ENCODE measurements at places on chromosomes 13 and 19. TPM values are rescaled to one million over a fixed set of nuclear protein-coding genes. Genes with fewer than 3 reads are reported as not detected.

Gene RUVBL2
- total RNA-seq, result 49.3 TPM

Gene SULT2A1
- not detected for total RNA-seq

- no peak within 1 kb of the TSS for H3K4me3 ChIP-seq
- no peaks in the 10 kb centered on the region for H3K36me3 ChIP-seq
- H3K27ac ChIP-seq, result peak within 1 kb of the TSS; percentile 74
- peaks cover 16% of the 10 kb centered on the region for H3K4me1 ChIP-seq
- no peak for DNase-seq
- H3K27me3 ChIP-seq, result no peaks in the 10 kb centered on the region
These were observed at the start of gene TYROBP for GRCh38 chr19:35908010-35908441. Gene TYROBP, minus strand, starts transcription at chr19:35908295. Its CDS starts 67 bp downstream, at chr19:35908228.

DNA sequence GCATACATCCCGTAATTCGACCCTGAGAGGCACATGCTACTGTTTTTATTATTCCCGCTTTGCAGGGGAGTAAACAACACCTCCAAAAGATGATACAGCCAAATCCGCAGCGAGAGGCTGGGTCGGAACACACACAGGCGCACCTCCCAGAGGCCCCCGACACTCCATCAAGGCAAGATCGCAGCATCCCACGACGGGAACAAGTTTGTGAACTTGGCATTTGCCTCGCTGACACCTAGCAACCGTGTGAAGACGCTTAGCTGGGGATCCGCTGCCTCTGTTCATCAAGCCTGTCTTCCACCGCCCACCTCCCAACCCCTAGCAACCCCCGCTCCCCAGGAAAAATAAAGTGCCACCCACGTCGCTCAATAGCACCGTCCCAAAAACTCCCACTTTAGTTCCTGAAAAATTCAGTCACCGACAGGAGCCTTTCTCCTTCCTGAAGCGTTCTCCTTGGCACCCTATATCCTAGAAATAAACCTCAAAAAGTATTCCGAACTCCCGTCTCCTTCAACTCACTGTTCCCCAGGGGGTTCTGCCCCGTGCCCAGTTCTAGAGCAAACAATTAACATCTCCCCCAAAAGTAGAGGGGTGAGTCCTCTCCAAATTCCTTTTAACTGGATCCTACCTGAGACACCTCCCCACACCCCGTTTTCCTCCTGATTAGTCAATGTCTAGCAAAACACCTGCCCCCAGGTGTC is 1.7 kb downstream of the GNG7 start:
- H3K27ac ChIP-seq, result no peak overlapping the region
- H3K4me1 ChIP-seq, result peaks cover 19% of the 10 kb centered on the region
- no peaks in the 10 kb centered on the region for H3K36me3 ChIP-seq
- no peak overlapping the region for H3K4me3 ChIP-seq
- no peaks in the 10 kb centered on the region for H3K27me3 ChIP-seq

GRCh38 chr13:97858161-97858560 is 95.3 kb upstream of the IPO5 start:
- H3K4me1 ChIP-seq, result peaks cover 6% of the 10 kb centered on the region
- H3K36me3 ChIP-seq, result no peaks in the 10 kb centered on the region
- no peak overlapping the region for H3K4me3 ChIP-seq
- H3K27ac ChIP-seq, result no peak overlapping the region
- no peaks in the 10 kb centered on the region for H3K27me3 ChIP-seq

DNA sequence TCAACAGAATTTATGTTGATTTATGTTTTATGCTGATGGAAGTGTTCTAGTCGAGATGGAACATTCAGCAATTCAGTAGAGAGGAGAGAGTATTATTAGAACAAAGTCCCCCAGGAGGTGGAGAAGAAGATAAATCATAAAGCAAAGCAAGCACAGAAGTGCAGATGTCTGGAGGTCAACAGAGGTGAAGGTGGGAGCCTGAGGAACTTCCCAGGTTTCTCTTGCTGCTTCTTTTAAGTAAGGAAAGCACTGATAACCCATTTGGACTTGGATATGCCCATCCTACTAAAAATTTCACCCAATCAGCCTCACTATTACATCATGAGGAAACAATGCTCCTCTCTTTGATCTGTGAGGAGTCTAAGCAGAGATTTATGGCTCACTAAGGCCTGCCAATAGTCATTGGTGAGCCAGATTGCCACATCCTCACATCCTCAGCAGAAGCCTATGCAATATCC is 98.8 kb downstream of the EPSTI1 start:
- DNase-seq, result no peak
- H3K27ac ChIP-seq, result no peak overlapping the region
- no peaks in the 10 kb centered on the region for H3K4me1 ChIP-seq
- H3K4me3 ChIP-seq, result no peak overlapping the region
- no peaks in the 10 kb centered on the region for H3K36me3 ChIP-seq

DNA sequence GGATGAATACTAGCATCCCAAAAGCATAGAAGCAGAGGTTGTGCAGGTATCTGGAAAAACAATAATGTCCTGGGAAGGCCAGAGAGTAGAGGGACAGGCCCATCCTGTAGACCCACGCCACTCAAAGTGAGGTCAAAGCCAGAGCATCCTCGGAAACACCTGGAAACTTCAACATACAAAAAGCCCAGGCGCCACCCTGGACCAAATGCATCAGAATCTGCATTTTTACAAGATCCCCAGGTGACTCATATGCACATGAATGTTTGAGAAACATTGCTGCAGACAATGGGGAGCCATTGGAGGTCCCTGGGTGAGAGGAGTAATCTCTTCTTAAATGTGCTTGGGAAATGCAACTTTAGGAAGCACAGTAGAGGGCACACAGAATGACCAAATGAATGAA is 684.1 kb downstream of the DIAPH3 start:
- no peak overlapping the region for H3K27ac ChIP-seq
- H3K4me1 ChIP-seq, result peaks cover 6% of the 10 kb centered on the region
- no peaks in the 10 kb centered on the region for H3K27me3 ChIP-seq
- H3K4me3 ChIP-seq, result no peak overlapping the region

- no peak for DNase-seq
- H3K36me3 ChIP-seq, result no peaks in the 10 kb centered on the region
- H3K27me3 ChIP-seq, result no peaks in the 10 kb centered on the region
- H3K4me1 ChIP-seq, result no peaks in the 10 kb centered on the region
These were observed 11.8 kb downstream of the NLRP12 start for GRCh38 chr19:53812335-53812734.

- H3K27ac ChIP-seq, result peak overlapping the region; percentile 53
- H3K27me3 ChIP-seq, result no peaks in the 10 kb centered on the region
- no peaks in the 10 kb centered on the region for H3K36me3 ChIP-seq
These were observed 41.6 kb upstream of the C1QTNF9 start for GRCh38 chr13:24267801-24268200.

DNA sequence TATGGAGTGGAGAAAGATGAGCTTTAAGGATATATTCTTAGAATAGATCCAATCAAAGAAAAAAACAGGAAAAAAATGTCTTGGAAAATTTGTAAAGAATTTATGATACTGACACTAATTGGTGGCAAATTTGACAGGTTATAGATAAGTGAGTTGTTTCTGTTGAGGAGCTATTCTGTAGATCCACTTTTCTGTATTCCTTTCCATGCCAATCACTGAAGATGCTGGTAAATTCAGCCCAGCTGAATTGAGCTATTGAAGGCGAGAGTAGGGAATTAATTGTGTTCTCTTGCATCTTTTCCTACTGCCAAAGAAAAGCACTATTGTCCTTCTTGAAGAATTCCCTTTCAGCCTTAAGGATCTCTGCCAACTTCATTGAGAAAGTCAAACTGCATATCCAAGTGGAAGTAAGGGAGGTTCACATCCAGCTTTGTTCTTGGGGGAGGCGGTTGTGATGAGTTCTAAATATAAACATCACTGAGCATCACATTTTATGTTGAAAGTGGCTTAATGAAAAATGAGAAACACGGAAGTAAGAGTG is 113.1 kb downstream of the PCDH9 start:
- H3K36me3 ChIP-seq, result no peaks in the 10 kb centered on the region
- DNase-seq, result no peak
- H3K4me3 ChIP-seq, result no peak overlapping the region
- no peaks in the 10 kb centered on the region for H3K27me3 ChIP-seq

- H3K4me1 ChIP-seq, result no peaks in the 10 kb centered on the region
- DNase-seq, result peak; percentile 48
- peaks cover 74% of the 10 kb centered on the region for H3K36me3 ChIP-seq
These were observed 26.5 kb downstream of the ATP4B start for GRCh38 chr13:113631341-113632095.

- DNase-seq, result no peak
These were observed 1.2 kb downstream of the CTXN1 start for GRCh38 chr19:7924651-7925170.

GRCh38 chr19:4694211-4694987 is 24.3 kb upstream of the MYDGF start:
- peak overlapping the region; percentile 40 for H3K27ac ChIP-seq
- H3K27me3 ChIP-seq, result no peaks in the 10 kb centered on the region
- peaks cover 74% of the 10 kb centered on the region for H3K36me3 ChIP-seq

All from sigmoid colon (tissue), 7 donors.